ENCODE measurements at places on chromosomes 5 and 9.

GRCh38 chr5:95184924-95185323 is 100.0 kb downstream of the MCTP1 start:
- DNase-seq: no peak

DNA sequence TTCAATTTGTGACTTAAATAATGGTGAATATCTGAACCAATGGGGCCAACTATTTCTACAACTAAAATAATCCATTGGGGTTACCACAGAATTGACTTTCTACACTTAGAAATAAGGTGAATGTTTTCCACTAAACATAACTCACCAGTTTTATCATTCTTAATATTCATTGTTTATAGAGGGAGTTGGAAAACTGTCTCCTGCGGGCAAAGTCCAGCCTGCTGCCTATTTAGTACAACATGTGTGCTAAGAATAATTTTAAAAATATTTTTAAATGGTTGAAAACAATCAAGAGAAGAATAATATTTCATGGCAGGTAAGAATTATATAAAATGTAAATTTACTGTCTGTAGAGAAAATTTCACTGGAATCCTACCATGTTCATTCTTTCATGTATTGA is 45.2 kb upstream of the ZFAND5 start:
- DNase-seq: no peak

- peak; percentile 95 for DNase-seq
These were observed 85.8 kb upstream of the DMRT1 start for GRCh38 chr9:755454-756381.

GRCh38 chr5:201672-202071 is 10.4 kb downstream of the LRRC14B start:
- DNase-seq: no peak

- no peak for DNase-seq
These were observed 52.7 kb upstream of the GDNF start for GRCh38 chr5:37892586-37892985.

DNA sequence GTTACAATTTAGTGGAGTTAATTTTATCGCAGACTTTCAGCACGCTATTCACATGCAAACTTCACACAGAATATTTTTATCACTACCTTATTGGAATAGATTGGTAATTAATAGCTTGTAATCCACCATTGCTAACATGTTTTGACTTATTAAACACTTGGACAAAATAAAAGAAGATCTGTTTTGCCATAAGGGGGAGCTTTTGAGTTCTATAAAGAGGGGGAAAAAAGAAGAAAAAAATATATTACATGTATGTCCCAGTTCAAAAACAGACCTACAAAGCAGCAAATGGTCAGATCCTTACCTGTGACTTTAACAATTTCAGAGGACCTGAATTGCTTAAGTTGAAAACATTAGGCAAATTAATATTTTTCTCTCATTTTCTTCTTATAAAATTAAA is 1.2 kb upstream of the PAPPA start:
- DNase-seq: no peak

GRCh38 chr9:93156475-93157008 is 22.5 kb upstream of the NINJ1 start:
- no peak for DNase-seq

DNA sequence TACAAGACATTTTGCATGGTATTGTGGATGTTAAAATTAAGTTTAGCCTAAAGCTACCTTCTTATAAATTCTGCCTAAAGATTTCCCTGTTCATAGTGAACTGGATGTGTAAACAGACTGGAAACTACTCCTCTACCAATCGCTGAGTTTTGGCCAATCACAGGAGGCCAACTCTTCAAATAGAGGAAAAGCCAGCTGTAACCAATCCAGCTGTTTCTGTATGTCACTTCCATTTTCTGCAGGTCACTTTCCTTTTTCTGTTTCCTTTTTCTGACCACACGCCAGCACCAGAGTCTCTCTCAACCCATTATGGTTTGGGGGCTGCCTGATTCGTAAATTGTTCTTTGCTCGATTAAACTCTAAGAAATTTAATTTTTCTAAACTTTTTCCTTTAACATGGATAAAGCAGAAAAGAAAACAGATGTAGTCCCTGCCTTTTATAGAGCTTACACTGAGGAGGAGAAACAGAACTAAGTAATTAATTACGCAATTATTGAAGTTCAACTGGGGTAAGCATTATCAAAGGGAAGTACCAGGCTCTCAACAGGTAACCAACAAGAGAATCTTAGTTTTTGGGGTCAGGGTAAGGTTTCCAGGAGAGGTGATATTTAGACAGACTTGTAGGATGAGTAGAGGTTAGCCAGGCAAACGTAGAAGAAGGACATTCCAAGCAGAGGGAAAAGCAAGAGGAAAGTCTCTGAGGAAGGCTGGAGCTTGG is 27.7 kb downstream of the RANBP3L start:
- DNase-seq: no peak

DNA sequence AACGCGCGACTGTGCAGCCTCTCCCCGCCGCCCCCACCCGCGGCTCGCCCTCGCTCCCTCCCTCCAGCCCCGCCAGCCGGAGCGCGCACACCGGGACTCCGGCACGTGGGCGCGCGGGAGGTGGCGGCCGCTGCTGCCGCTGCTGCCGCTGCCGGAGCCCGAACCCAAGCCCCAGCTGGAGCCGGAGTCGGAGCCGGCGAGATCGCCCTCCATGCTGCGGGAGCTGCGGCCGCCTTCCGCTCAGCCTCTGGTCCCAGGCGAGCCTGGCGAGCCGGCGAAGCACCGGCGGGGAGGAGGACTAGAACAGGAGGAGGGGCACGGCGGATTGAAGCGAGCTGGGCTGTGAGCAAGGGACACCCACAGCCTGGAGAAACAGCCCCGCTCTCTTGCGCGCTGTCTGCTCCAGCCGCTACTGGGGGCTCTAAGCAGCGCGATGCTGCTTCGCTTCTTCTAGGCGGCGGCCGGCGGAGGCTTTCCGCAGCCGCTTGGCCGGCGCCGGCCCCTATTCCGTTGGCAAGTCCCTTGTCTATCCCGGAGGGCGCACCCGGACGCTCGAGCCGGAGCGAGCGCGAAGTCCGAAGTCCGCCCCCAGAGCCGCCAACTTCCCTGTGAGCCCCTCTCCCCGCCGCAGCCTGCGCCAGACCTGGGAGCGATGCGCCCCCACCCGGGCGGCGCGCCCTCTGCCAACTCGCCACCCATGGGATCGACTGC is 598.7 kb upstream of the SGCD start:
- DNase-seq: peak; percentile 1

DNA sequence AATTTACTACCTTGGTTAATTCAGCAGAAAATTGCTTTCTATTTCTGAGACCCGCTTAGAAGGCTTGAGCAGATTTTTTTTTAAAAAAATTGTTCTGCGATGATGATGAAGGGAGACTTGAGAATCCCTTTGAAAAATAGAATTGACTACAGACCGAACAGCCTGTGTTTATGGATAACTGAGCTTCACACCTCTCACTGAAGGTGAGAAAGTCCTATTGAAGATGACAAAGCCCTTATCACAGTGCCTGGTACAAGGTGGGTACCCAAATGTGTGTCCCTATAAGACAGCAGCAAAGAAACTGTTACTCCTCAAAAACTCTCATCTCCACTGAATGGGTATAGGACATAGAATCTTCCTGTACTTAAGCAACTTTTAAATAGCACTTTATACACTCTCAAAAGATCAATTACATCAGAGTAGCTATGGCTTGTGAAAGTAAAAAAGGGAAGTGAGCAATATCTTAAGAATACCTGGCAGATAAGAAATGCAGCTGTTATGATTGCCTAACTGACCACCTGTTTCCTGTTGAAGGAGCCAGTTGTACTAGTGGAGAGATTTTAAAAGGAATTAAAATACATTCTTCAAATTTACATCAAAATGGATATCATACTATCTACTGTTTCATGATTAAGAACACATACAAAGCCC is 419.7 kb downstream of the CHSY3 start:
- peak; percentile 83 for DNase-seq

DNA sequence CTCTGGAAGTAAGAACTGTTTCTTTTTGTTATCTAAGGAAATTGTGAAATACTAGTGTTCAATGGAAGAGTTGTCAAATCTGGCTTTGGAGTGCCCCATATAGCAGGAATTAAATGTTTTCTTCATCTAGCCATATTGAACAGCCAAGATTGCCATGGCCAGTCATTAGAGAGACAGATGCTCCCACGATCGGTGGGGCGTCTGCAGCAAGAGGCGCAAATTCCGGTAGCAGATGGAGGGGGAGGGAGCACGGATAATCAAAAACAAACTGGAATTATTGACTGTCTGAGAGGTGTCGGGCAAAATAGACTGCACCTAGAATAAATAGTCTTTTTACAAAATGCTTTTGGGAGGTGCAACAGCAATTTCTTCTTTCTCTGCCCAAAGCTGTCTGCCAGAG is 139.1 kb upstream of the FSTL4 start:
- no peak for DNase-seq

DNA sequence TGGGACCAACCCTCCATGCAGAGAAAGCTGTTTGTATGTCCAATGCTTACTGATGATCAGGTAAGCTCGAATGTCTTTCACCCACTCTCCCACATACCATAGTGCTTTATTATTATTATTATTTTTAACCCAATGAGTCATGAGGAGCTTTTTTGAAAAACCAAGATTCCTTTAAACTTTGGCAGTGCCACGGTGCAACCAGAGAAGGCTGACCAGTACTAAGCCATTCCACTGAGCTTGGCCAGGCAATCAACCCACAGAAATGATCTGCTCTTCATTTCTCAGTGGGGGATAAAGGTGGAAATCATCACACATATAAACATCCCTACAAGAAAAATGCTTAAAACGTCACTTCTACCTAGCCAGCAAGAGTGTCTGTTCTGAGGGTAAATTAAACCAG is 35.5 kb downstream of the JAKMIP2 start:
- no peak for DNase-seq

DNA sequence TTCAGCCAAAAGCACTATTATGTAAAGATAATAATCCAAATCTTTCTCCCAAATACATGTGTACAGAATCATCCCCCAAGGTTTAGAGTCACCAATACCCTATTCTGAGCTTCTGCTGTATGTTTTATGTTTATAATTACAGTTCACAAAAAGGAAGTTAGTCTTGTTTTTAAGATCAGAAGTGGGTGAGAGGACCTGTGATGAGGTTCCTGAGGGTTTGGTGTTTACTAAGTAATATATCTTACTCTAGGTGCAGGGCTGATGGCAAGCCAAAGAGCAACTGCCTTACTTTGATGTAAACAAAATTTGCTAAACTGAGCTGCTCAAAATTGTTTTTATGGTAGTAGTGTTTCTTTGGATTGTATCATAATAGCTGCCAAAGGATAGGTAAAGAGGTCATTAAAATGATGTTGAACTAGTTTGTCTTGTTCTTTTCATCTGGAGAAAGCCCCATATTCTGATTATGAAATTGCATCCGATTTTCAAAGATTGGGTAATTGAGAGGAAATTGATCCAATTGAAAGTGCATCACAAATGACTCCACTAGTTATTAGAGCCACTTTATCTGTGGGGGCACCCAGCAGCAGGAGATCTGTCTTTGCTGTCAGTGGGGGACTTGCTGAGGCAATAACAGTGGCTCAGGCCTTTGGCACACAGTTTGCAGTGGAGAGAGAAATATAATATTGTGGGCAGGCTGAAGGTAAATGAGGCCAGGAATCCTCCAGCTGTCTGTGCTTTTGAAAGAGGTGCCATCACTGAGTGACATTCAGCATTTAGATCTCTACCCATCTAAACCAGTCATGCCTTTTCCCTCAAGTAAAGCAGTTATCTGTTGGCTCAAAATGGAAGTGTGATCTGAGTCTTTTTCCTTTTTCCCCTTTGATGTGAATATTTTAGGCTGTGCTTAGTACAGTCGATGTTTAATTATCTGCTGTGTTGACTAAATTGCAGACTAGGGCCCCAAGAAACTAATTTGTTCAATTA is 14.1 kb downstream of the TRIM32 start:
- no peak for DNase-seq

GRCh38 chr5:159333545-159333925 is 3.2 kb upstream of the IL12B start:
- DNase-seq: no peak

GRCh38 chr9:89080193-89080592 is 88.9 kb downstream of the S1PR3 start:
- DNase-seq: peak; percentile 27

DNA sequence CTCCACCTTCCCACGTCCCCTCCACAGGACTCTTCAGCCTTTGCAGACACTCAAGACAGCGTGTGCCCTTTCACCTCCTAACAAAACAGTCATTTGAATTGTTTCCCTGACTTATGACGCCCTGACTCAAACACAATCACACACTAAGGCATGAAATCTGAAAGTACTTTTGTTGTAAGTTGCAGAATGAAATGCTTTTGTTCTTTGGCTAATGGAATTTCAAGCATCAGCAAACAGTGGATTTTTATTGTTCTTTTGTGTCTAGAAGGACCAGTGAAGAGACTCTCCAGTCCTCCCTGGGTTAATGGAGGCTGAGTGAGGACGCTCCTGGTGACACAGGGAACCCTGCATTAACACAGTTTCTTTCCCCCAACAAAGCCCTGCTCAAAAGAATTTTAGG is 380.1 kb downstream of the CTNND2 start:
- no peak for DNase-seq

DNA sequence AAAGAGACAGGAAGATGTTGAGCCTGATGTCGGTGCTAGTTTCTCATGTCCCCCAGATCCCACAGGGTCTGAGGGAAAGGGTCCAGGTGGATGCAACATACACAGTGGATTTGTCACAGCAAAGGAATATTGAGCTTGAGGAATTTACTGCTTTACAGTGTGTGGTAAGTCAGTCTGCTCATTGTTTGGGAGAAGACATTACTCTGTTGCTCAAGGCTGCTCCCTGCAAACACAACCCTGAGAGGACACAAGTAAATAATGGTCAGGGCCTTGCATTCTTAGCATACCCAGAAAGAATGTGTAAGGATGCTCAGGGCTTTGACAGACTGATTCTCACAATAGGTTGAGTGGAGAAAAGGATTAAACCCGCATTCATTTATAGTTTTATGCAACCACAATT is 7.3 kb upstream of the MAN2A1 start:
- DNase-seq: peak; percentile 86

GRCh38 chr5:104375345-104375744 is 812.8 kb upstream of the NUDT12 start:
- DNase-seq: no peak

- DNase-seq: no peak
These were observed 40.8 kb upstream of the KCNV2 start for GRCh38 chr9:2676466-2676865.

- DNase-seq: no peak
These were observed 270.2 kb upstream of the IRX1 start for GRCh38 chr5:3325201-3325971.

- no peak for DNase-seq
These were observed 64.7 kb downstream of the BARX1 start for GRCh38 chr9:93890436-93890935.

- peak; percentile 35 for DNase-seq
These were observed 812.0 kb upstream of the ZNF608 start for GRCh38 chr5:125558466-125558865.

- DNase-seq: no peak
These were observed 808.4 kb downstream of the CDH18 start for GRCh38 chr5:19179571-19179970.

DNA sequence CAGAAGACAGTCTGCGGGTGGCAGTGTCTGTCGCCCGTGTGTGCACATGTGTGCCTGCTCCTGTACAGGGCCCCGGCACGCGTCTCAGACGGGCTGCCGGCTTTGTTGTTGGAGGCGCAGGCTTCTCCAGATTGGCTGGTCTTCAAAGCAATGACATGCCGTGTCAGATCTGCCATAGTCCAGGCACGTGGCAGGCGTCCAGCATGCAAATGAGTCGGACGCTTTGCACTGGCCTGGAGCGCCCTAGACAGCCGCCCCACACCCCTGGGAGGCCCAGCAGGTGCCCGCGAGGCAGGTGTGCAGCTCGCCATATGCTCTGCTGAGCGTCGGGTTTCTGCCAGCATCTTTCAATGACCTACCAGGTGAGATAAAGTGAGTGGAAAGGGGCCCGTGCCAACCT is 71.5 kb downstream of the GADD45G start:
- DNase-seq: no peak
